ENCODE measurements at places on chromosomes 4 and X.

DNA sequence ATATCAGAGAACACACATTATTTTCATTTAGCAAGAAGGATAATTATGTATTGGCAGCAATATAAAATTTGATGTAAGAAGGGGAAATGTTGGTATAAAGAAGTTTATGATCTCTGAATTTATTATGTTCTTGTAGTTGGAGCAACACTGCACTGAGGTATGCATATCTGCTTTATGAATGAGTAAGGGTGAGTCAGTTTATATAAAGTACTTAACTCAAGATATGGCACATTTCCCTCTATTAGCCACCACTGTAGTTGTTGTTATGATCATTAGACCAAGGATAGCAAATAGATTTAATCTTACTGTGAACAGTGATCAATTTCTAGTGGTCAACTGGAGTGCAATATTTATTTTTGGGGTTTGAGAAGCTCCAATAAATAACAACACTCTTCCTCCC lies 66.6 kb downstream of the SNX25 start:
- no peak for DNase-seq

- DNase-seq: no peak
Measured at GRCh38 chr4:25590171-25590570, 65.5 kb upstream of the SLC34A2 start.

- no peak for DNase-seq
Measured at GRCh38 chrX:87578978-87579377, 61.4 kb downstream of the KLHL4 start.

- DNase-seq: no peak
Measured at GRCh38 chr4:30973993-30974392, 253.8 kb downstream of the PCDH7 start.

GRCh38 chrX:39983715-39984114 lies 114.0 kb downstream of the BCOR start:
- DNase-seq: no peak

GRCh38 chr4:132593717-132594400 lies 555.2 kb upstream of the PCDH10 start:
- no peak for DNase-seq

DNA sequence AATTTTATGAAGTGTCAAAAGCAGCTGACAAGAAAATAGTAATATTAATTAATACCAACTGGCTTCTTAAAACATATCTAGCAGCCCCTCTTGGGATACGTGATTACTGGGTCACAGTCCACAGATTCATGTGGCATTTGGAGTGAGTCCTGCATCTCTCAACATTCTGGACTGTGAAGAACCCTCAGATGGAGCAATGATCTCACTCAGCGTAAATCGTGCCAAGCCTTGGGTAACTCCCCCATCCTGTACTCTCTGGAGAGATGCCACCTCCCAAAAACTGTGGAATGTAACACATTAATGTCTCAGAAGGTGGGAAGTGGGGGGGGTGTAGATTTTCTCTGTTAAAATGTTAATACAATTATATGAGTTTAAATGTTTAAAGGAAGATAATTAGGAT lies 118.2 kb upstream of the IQCM start:
- no peak for DNase-seq

DNA sequence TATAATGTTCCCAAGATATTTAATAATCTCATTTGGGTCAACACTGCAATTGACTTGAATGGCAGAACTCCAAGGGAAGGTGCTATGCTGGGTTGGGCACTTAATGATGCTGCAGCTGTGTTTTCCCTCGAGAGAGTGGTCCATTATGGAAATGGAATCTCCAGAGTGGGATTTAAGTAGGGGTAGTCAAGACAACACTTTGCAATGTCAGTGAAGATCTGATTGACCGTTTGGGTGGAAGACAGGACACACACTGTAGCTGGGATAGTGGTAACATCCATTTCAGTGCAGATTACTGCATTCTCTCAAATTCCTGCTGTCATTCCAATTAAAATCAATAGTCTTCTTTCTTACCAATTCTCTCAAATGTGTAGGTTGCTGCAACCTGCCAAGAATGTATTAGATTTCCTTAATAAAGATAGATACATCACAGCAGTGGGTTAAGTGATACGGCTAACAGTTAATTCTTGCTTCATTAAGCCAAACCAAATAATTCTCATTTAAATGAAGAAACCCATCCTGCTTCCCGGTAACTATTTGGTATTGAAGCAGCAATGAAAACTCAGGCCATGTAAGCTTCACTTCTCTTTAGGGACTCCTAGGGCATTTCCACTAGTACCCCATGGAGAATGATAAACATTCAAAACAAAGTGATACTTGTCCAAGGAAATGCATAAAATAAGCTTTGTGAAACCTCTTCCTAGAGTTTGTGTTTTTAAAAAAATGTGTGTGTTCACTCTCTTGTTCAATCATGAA lies 40.5 kb upstream of the RASGEF1B start:
- no peak for DNase-seq

GRCh38 chr4:186666750-186667149 lies 56.9 kb downstream of the FAT1 start:
- DNase-seq: no peak

DNA sequence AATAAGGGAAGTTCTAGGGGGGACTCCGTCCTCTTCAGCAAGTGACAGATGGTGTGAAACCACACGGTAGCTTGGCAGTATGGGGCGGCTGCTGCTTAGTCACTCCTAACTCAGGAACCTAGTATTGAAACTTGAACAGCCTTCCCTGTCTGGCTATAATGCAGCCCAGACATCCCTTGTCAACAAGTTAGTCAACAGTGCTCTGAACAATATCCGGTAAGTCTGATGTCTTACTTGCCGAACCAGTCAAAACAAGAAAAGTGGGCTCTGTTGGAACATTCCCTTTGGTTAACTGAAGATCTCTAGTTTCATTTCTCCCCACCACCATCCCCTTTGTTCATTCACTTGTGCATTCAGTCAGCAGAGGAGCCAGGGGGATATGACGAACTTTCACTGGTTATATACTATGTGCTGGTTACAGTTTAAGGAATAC lies 18.7 kb upstream of the CXCL13 start:
- no peak for DNase-seq

DNA sequence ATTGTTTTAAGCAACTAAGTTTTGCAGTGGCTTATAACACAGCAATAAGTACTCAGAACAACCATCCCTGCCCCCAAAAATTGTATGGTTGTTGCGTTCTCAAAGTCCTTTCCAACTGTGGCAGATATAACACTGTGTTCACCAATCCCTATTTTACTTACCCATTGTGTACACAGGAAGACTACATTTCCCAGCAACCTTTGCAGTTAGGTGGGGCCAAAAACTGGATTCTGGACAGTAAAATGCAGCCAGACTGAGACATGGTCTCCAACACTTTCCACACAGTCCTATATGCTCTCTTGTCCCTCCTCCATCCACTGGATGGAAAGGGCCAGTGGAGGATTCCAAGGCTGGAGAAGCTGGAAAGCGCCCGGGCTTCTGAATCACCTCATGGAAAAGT lies 523.6 kb downstream of the BCOR start:
- no peak for DNase-seq

DNA sequence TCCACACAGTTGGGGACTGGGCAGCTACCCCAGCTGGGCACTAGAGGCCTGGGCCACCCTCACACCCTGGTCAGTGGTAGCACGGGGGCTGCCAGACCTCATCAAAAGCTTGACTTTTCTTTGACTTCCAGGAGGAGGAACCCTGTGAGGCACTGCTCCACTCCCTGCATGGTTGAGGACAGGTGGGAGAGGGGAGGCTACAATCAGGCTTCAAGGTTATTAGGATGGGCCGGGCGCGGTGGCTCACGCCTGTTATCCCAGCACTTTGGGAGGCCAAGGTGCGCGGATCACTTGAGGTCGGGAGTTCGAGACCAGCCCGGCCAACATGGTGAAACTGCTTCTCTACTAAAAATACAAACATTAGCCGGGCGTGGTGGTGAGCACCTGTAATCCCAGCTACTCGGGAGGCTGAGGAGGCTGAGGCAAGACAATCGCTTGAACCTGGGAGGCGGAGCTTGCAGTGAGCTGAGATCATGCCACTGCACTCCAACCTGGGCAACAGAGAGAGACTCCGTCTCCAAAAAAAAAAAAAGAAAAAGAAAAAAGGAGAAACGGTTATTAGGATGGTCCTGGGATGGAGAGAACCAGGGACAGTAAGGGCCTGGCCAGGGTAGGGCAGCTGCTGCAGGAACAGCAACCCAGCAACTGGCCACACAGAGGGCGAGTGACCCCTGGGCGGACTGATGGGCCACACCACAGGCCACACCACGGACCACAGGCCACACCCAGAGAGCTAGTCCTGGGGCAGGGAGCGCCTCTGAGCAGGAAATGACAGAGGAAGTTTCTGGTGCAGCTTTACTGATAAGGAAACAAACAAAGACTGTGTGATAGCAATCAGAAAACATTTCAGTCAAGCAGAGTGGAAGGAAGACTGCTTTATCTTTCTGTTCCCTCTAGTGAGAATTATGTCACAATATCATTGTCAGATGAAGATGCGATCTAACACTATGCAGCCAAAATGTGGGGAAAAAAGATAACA lies 20.5 kb upstream of the OPN1LW start:
- DNase-seq: peak; percentile 3

GRCh38 chr4:173492315-173492714 lies 37.7 kb downstream of the HAND2 start:
- no peak for DNase-seq

- no peak for DNase-seq
Measured at GRCh38 chr4:188372829-188373228, 233.6 kb downstream of the TRIML1 start.

DNA sequence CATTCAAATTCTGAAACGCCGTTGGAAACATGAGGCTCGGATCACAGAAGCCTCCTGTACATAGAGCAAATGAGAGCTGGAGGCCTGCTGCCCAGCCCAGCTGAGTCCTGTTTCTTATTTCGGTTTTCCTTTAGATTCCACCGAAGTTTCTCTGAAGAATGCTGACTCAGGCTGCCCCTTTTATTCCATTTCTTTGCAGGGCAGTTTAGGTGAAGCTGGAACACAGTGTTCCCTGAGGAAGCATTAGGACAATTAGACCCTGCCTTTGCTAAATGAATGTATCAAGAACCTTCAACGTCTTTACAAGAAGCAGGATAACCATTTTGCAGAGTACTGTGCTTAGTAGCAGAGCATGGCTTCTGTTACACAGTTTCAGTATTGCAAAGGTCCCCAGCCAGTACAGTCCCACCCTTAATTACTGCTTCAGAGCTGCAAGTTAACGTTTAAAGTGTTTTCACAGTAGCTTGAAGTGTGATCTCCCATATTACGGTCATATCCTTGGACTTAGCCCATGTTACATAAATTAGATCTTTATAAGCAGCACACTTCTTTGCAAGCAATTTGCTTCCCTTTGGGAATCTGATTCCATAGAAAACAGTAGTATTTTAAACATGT lies 117.0 kb downstream of the TBL1X start:
- no peak for DNase-seq

GRCh38 chr4:74661427-74662201 lies 132.7 kb downstream of the BTC start:
- DNase-seq: no peak

GRCh38 chr4:80161413-80162058 lies 35.8 kb upstream of the PRDM8 start:
- no peak for DNase-seq

- DNase-seq: no peak
Measured at GRCh38 chr4:135382280-135382959, 1180.8 kb upstream of the PABPC4L start.

GRCh38 chrX:131072871-131073571 lies 14.9 kb downstream of the ARHGAP36 start:
- DNase-seq: no peak

GRCh38 chr4:1460967-1461868 lies 55.0 kb upstream of the NKX1-1 start:
- no peak for DNase-seq

DNA sequence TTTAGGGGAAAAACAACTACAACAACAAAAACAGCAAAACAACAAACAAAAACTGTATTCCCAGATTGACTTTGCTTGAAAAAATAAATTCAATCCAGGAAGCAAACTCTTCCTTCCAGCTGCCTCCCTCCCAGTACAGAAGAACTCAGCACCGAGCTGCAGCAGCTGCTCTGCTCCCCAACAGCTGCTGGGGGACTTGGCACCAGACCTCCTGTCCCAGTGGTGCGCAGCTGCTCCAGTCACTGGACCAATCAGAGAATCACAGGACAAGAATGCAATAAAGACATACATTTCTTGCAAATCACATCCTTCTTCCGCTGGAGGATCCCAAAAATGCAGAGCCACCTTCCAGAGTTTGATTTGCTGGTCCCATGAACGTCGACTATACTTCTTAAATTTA lies 11.8 kb upstream of the FAM53A start:
- no peak for DNase-seq

GRCh38 chrX:72041871-72042851 lies 89.6 kb downstream of the RTL5 start:
- DNase-seq: no peak

DNA sequence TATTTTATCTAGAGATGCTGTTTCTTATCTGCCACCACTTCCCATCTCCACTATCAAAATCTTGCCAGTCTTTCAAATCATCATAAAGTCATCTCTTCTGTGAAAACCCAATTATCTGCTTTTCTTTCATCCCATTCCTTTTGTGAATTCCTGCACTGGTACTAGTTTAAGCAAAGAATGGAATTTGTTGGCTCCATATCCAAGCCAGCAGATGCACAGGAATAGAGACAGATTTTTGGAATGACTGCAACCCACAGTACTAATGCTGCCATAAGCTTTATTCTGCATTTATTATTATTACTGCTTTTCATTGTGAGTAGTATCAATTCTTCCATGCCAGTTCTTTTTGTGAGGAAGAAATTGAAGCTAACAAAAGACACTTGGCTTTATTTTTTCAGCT lies 616.7 kb downstream of the RAPGEF2 start:
- no peak for DNase-seq

- DNase-seq: no peak
Measured at GRCh38 chrX:3563451-3563850, 150.0 kb downstream of the PRKX start.

DNA sequence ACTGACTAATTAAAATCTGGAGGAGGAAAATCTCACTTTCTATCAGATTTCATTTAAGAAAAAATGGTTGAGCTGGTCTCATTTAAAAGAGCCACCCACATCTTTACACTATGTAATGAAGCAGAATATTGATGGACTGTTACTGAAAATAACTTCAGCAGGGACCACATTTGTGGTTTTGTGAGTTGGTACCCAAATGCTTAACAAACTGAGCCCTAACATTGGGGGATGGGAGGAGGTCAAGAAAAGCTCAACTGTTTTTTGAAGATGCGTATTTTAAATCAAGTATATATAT lies 30.1 kb downstream of the HOPX start:
- no peak for DNase-seq

DNA sequence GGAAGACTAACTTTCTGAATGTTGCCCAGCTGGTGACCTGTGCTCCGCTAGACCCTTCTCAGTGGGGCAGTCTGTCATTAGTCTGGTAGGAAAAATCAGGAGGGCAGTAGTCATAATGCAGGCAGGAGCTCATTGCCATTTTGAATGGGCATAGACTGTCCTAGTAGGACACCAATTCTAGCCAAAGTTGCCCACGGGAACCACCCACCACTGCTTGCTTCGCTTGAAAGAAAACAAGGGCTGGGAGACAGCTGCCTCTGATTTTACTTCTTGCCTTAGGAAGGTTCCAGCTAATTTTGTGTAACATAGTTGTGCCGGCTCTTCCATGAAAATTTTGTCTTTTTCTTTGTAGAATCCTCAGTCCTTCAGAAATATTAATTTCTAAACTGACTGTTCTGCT lies 23.3 kb downstream of the HOPX start:
- DNase-seq: no peak

All from stimulated activated CD8-positive, alpha-beta memory T cell treated with anti-CD3 and anti-CD28 coated beads, Interleukin-4, amount 100 ng/mL, for 1 hour (primary cell).